Stimulated activated CD8-positive, alpha-beta memory T cell treated with anti-CD3 and anti-CD28 coated beads, Interleukin-7, amount 100 ng/mL, for 1 hour (primary cell): ENCODE measurements at places on chromosomes 4 and X.

DNA sequence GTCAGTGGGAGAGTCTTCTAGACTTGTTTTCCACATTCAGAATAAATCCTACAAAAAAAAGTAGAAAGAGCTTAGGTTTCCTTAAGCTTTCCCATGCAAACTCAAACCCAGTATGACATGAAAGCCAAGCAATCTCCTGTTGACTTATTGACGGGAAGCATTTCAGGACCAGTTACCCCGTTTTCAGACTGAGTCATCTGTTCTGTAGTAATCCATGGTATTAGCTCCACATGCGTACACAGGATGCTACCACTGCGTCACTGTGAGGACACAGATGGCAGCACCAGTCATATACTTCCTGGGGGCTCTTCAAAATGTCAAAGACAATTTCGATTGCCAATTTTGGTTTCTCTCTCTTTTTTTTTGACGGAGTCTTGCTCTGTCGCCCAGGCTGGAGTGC, 224.9 kb upstream of the MAD2L1 start:
- DNase-seq = no peak

DNA sequence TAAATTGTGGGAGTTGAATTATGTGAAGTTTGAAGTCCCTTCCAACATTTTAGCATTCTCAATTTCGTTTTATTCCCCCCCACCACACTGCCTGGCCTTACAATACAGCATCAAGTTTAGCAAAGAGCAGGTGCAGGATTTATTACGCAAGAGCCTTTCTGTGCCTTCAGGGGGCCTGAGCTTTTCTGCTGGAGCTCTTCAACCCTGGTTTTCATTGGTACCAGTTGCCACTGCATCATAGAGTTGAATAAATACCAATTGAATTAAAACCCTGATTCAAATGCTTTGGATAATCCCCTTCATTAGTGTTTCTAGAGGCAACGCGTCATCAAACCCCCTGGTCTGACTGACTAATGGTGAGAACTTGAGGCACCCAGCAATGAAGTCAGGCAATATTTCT, 43.6 kb upstream of the KIT start:
- no peak for DNase-seq

DNA sequence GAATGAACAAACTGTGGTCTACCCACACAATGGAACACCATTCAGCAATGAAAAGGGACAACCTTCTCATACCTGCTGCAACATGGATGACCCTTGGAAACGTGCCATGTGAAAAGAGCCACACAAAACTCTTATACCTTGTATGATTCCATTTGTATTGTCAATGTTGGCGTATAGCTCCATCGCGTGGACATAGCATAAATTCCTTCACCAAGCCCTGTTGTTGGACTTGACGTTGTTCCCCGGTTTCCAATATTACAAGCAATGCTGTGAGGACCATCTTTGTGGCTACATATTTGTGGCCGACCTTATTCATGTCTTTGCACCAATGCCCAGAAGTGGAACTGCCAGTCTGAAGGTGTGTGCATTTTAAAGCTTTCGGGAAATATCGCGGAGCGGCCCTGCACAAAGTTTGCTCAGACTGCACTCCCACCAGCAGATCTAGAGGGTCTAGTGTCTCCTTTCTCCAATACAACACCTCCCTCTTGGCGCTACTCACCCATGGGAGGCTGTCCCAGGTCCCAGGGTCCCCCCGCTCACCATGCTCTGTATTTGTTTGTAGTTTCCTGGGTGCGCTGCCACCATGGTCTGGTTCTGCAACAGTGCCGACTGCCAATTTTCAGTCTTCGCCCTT, at the start of gene CLDN34:
TSS of gene CLDN34 (plus strand) at position 584 of the 634 bp plus-strand sequence. CDS start at position 584, 0 bp downstream.
- DNase-seq = no peak

DNA sequence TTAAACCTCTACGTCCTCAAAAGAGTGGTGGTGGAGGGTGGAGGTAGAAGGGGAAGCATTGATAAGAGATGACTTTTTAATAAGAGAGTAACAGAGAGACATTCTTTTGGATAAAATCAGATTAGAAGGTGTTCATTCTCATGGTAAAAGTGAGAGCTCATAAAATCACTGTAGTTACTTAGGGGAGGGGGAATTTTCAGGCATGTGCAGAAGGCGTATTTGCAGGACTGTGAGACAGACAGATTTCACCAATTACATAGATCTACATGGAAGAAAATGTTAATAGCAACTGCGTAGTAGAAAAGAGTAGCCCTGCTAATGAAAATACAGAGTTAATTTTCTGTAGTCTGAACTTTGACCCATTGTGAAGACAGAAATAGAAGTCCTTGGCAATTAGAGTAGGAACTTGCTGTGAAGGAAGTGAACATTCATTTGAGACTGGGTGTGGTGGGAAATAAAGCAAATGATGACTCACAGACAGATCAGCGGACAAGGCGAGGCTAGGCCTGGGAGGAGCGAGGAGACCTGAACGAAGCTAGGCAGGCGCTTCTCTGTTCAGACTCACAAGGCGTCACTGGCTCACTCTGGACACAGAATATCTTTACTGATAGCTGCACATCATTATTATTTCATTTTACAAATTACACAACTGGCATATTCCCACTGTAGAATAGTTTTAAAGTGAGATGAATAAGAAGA, 57.2 kb upstream of the FAM9C start:
- no peak for DNase-seq

GRCh38 chr4:138677748-138678147, 337.8 kb upstream of the NOCT start:
- no peak for DNase-seq

- no peak for DNase-seq
Observed at GRCh38 chr4:41256131-41256739, 493 bp upstream of the UCHL1 start.

- no peak for DNase-seq
Observed at GRCh38 chr4:5822619-5823018, 70.3 kb downstream of the CRMP1 start.

DNA sequence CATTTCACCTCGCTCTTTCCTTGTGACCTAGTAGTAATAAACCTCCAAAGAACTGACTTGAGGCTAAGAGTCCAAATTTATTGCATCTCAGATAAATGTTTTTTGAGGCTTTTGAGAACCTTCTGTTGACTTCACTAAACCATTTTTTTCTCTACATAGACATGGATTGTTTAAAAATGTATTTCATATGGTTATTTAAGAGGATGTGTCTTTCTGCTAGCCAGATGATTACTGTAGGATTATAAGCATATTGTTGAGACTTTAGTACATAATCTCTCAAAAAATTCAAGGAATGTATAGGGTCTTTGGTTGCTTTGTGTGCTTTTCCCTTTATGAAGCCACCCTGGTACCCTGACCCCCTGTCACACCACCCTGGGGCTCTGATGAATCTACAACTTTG, 44.8 kb downstream of the ATXN3L start:
- DNase-seq = no peak

DNA sequence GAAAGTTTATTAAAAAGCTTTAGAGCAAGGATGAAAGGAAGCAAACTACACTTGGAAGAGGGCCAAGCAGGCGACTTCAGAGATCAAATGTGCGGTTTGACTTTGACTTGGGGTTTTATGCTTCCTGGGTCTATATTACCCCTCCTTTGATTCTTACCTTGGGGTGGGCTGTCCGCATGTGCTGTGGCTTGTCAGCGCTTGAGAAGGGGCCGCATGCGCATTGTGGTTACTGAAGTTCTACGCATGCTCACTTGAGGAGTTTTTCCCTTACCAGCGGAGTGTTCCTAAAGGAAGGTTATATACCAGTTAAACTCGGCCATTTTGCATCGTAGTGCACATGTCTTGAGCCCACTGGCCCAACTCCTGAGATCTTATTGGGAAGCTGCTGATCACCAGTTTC, 9.9 kb downstream of the ZNF157 start:
- DNase-seq = no peak

DNA sequence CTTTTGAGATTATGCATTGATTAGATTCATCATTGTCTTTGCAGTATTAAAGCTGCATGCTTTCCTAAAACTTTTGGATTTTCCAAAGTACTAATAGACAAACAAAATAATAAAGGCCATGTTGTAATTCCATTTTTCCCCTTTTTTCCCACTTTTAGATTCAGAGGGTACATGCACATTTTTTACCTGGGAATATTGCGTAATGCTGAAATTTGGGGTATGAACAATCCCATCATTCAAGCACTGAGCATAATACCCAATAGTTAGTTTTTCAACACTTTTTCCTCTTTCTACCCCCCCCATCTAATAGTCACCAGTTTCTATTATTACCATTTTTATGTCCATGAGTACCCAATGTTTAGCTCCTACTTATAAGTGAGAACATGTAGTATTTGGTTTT, 1863.6 kb downstream of the STIM2 start:
- no peak for DNase-seq

- no peak for DNase-seq
Observed at GRCh38 chr4:79266136-79266535, 59.7 kb downstream of the NAA11 start.

DNA sequence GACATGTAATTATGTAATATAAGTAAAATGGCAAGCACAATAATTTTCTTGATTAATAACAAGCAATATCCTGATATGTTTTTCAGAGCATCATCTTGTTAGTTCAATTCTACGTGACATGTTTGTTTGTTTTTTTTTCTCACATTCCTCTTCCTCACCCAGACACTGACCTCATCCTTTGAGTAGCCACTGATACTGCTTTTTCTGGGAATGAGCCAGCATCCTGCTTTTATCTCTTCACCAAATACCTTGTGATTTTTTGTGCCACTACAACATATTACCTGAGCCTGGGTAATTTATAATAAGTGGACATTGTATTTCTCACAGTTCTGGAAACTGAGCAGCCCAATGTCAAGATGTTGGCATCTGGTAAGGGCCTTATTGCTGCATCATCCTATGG, 484.0 kb downstream of the NAF1 start:
- DNase-seq = no peak

DNA sequence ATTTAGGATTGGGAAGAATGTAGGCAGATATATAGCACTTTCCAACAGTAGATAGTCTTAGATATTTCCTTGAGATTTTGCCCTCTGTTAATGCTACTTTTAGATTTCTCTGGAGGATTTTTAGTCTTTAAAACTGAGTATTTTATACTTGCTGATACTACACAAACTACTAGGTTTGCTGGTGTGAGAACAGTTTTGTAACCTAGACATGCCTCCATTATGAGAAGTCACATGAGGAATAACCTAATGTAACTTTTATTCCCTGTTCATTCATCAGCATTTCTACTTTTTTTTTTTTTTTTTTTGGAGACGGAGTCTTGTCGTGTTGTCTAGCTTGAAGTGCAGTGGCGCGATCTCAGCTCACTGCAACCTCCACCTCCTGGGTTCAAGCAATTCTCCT, 137.2 kb downstream of the RAPGEF2 start:
- DNase-seq = no peak

DNA sequence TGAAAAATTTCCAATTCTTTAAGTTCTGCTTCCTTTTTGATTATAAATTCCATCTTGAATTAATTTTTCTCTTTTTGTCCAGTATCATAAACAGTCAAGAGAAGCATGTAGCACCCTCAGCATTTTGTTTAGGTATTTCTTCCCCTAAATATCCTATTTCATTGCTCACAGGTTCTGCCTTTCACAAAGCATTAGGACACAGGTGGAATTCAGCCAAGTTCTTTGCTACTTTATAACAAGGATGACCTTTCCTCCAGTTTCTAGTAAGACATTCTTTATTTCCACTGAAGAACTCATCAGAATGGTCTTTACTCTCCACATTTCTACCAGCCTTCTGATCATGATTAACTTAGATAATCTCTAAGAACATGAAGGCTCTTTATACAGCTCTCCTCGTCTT, 7.4 kb downstream of the SLC9B1 start:
- DNase-seq = no peak
